Stimulated activated CD8-positive, alpha-beta memory T cell treated with anti-CD3 and anti-CD28 coated beads, Interleukin-12 subunit alpha, Interleukin-12 subunit beta, amount 100 ng/mL, for 4 hours (primary cell): ENCODE measurements at places on chromosomes 16 and 17.
A peak's percentile ranks its signal among the peaks of the same experiment; 100 is the strongest.

- no peak for DNase-seq
Observed at GRCh38 chr16:82886146-82886545, 259.4 kb downstream of the CDH13 start.

- DNase-seq, result no peak
Observed at GRCh38 chr17:61619493-61619892, 28.5 kb upstream of the NACA2 start.

GRCh38 chr17:7330638-7331015 is 1.5 kb upstream of the NEURL4 start:
- DNase-seq, result no peak

DNA sequence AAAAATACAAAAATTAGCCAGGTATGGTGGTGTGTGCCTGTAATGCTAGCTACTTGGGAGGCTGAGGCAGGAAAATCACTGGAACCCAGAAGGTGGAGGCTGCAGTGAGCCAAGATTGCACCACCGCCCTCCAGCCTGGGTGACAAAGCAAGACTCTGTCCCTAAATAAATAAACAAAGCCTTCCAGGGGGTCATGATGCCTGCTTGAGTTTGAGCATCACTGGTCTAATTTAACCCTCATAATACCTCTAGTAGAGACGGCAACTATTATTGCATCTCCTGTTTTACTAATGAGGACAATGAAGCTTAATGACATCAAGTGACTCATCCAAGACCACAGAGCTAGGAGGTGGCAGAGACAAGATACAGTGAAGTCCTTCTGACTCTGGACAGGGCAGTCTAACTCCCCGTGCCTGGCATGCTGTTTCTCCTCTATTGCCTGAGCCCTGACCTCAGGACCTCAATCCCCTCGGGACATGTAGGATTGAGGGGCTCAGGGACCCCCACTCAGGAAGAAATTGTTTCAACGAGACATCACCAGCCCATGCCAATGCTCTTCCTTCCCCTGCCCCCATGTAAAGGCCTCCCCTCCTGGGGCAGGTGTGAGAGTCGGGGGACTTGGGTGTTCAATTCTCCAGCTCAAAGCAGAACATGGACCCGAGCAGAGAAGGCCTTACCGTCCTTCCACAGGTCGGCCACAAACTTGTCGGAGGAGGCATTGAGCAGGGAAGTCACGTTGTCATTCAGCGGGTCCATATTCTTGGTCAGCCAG is 102.9 kb downstream of the NDE1 start:
- DNase-seq, result no peak

DNA sequence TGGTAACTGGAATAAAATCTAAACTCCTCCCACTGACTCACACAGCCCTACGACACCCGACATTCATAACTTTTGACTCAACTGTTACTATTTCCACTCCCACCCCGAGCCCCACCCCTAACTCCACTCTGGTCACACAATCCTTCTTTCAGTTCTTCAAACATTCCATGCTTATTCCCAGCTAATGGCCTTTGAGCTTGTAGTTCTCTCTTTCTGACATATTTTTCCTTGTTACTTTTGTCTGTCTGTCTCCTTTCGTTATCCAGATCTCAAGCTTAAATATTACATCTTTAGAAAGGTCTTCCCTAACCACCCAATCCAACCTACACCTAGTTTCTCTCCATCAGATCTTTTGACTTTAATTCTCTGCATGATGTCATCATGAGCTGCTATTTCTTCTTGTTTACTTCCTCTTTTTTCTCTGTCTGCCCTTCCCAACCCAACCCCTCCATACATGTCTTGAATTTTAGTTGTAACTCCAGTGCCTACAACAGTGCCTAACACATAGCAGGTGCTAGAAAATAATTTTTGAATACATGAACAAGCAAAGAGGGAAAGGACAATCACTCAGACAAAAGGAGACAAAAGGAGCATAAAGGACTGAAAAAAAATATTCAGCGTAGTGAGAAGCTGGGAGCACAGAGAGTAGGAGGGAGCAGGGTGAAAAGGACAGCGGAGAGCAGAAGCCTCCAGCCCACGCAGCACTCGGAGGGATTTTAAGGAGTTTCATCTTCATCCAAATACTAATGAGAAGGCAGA is 65.2 kb upstream of the SMIM36 start:
- DNase-seq, result no peak

- no peak for DNase-seq
Observed at GRCh38 chr17:21214777-21215541, 998 bp upstream of the TMEM11 start.

DNA sequence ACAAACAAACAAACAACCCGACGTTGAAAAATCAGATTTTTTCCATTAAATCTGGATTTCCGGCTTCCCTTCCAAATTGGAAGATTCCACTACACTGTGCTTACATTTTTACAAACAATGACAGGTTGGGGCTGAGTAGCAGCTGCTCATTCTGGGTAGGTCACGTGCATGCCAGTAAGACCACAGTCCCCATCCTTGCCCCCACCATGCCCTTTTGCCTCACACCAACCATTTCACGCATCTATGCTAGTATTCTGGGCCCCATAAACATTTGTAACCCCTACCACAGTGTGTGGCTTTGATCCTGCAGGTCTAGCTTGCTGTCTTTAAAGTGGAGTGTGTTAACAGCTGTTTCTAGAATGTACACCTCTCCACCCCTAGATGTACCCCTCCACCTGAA is 366.1 kb downstream of the XYLT1 start:
- no peak for DNase-seq

GRCh38 chr17:28384281-28385036 is 13.0 kb downstream of the SARM1 start:
- DNase-seq, result peak; percentile 42

DNA sequence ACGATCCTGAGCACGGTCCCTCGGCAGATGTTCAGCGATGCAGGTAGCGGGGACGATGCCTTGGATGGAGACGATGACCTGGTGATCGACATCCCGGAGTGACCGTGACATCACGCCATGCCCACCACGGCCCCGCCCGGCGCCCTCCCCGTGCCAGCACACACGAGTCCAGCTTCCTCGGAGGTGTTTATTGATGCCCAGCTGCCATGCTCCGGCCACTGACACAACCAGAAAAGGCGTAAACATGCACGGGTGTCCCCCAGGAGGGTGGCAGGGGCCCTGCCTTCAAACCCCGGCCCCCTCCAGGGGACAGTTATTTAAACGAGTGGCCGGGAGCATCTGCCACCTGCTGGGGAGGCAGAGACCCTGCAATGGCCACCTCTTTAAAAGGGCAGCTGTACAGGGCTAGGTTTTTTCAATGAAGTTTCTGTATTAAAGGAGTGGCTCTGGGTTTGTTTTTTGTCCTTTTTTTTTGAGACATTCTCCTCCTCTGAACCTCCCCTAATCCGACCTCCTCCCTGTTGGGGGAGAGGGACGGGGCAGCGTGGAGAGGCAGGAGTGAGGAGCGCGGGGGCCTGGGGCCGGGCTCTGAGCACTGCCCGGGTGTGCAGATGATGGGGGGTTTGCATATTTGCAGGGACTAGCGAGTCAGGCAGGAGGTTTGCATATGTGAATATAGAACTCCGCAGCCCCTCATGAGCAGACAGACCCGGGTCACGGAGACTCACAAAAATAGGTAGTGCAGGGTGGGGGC is 5.3 kb downstream of the DOC2A start:
- no peak for DNase-seq

DNA sequence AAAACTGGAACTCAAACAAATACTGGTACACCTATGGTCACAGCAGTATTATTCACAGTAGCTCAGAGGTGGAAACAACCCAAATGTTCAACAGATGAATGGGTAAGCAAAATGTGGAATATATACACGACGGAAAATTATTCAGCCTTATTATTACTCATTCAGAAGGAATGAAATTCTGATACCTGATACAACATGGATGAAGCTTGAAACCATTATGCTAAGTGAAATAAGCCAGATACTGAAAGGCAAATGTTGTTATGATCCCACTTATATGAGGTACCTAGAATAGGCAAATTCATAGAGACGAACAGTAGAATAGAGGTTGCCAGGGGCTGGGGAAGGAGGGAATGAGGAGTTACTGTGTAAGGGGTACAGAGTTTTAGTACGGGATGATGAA is 27.1 kb upstream of the MYLK3 start:
- no peak for DNase-seq

GRCh38 chr17:60145006-60145935 is 4.5 kb upstream of the CA4 start:
- DNase-seq, result no peak

- DNase-seq, result no peak
Observed at GRCh38 chr16:53832896-53833544, 129.1 kb downstream of the FTO start.

DNA sequence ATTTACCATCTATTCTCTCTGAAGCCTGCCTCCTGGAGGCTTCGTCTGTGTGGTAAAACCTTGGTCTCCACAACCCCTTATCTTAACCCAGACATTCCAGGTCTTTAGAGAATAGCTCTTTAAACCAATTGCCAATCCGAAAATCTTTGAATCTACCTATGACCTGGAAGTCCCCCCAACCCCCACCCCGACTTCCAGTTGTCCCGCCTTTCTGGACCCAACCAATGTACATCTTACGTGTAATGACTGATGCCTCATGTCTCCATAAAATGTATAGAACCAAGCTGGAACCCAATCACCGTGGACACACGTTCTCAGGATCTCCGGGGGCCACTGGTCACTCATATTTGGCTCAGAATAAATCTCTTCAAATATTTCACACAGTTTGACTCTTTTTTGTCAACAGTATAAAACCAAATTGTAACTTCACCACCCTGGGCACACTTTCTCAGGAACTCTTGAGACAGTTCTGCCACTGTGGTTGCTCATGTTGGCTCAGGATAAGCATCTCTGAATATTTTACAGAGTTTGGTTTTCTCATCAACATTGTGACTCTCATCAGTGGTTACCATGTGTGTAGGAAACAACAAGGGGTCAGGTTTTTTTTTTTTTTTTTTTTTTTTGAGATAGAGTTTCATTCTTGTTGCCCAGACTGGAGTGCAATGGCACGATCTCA is 18.1 kb upstream of the DNAH17 start:
- no peak for DNase-seq

DNA sequence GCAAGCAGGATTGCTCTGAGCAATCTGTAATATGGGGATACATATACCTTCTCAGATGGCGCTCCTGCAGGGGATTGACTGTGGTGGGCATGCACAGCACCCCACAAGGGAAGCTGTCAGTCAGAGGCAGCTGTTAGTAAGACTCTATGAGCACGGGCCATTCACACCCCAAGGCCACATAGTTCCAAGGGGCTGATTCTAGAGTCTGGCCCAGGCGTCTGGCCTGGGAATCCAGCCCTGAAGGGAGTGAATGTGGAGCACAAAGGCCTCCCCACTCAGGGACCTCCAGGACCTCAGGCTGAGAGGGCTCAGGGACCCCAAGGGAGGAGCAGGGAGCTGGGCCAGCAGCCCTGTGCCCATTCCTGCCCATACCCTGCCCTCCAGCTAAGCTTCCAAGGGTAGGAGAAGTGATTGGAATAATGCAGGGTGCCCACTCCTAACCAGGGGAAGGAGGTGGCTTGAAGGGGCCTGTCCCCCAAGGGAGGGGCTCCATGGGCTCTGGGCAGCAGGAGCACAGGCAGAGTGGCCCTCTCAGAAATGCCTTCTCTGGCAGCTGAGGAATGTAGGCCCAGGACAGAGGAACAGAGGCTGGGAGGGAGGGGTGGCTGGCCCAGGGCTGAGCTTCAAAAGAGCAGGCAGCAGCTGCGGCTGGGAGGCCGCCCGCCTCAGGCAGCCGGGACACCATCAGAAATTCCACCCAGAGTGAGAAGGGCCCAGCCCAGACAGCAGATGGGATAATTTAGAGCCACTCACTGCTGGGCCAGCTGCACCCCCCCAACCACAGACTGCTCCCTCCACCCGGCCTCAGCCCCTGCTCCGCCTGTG is 48.9 kb upstream of the MRPS23 start:
- DNase-seq, result no peak

DNA sequence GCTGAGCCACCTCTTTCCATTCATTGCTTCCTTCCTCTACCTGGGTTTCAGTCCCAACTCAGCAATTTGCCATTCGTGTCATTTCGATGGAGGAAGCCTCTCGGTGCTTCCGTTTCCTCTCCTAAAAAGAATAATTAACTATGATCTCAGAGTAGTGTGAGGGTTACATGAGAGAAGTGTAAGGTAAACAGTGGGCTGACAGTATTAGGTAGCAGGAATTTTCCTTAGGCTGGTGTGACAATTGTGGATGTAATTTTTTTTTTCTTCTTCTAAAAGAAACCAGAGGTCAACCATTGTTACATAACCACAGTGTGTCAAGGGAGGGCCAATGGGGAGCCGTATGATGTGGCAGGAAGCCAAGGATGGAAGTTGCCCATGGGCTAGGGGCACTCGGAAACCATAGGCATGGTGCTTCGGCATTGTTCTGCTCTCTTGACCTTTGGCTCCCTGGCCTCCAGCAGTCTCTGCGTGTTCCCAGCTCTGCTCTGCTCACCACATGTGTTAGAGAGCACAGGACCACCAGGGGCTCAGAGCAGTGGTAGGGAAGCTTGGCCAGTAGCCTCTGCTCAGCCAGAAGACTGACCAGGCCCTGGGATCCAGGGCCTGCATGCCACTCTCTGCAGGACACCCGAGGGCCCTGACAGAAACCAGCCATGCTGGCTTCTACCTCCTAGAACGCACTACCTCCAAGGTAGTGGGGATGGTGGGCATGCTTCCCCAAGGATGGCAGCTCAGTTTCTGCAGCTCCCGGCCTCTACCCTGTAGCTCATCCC is 2.0 kb upstream of the TOP2A start:
- DNase-seq, result no peak

- no peak for DNase-seq
Observed at GRCh38 chr16:14356064-14356463, 274.0 kb downstream of the PARN start.

- DNase-seq, result no peak
Observed at GRCh38 chr17:69246726-69247375, 18.2 kb upstream of the ABCA10 start.

GRCh38 chr17:76314392-76315227 is 6.5 kb upstream of the QRICH2 start:
- DNase-seq, result no peak

DNA sequence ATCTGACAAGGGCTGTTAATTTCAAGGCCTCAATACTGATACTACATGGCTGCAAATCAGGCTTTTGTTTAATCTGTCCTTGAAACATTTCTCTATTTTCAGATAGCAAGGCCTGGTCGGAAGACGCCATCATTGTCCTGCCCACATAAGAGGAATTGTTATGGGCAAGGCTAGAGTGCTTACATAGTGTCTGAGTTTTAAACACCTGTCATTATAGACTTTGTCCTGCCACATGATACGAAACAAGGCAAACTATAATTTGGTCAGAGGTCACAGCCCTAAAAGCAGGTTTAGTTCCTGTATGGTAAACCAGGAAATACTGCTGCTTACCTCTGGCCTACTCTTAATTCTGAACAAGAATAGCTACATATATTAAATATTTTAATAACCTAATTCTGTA is 104.4 kb downstream of the SSH2 start:
- DNase-seq, result no peak

- no peak for DNase-seq
Observed at GRCh38 chr17:42233156-42233555, 38.9 kb upstream of the GHDC start.

- DNase-seq, result no peak
Observed at GRCh38 chr16:83472776-83473501, 334.8 kb upstream of the HSBP1 start.

- no peak for DNase-seq
Observed at GRCh38 chr16:5205361-5206040, 107.9 kb upstream of the EEF2KMT start.

- DNase-seq, result no peak
Observed at GRCh38 chr16:7317982-7318381, 14.7 kb upstream of the RBFOX1 start.
